ENCODE measurements at places on chromosomes 16 and 17.

DNA sequence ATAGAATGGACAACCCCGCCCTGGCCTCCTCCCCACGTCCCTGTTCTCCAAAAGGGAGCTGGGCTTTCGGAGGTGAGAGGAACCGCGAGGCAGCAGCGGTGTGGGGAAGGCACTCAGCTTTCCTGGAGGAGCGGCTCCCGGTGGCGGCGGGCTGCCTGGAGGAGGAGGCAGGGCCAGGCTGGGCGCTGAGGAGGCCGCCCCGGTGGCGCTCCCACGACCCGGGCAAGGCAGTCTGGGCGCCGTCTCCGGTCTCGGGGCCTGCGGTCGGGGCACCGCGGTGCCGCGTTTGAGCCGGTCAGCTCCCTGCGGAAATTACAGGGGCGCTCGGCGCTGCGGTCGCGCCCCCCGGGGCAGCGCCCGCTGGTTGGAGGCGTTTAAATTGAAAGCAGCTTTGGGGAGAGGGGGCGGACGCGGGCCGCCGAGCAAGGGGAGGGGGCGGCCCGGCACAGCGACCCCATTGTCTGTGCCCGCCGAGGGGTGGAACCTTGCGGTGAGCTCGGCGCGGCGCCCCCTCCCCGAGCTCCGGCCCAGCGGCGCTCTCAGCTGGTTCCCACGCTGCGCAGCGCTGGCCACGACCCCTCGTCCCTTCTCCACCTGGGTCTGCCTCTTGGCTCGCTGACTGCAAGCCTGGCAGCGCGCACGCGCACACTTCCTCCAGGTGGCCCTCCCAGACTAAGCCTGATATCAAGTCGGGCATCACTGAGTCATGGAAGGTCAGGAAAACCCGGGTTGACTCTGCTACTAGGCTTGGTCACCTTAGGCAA is 58.7 kb upstream of the DLX4 start:
- DNase-seq: no peak

DNA sequence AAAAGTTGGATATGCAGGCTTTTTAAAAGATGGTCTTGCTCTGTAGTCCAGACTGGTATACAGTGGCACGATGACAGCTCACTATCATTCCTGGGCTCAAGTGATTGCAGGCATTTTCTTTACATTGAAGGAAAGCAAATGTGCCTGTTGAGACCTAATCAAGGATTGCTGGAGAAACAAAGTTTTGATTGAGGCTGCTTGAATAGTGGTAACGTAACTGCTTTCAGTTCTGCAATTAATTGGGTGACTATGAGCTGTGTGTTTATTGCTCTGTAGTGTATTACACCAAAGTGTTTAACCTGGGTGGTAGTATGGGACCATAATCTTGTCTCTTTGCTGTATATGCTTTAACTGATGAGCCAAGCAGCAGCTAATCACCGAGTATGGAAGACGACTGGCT is 2.3 kb downstream of the UBB start:
- no peak for DNase-seq

GRCh38 chr16:31357324-31358109 is 2.5 kb downstream of the ITGAX start:
- DNase-seq: no peak

DNA sequence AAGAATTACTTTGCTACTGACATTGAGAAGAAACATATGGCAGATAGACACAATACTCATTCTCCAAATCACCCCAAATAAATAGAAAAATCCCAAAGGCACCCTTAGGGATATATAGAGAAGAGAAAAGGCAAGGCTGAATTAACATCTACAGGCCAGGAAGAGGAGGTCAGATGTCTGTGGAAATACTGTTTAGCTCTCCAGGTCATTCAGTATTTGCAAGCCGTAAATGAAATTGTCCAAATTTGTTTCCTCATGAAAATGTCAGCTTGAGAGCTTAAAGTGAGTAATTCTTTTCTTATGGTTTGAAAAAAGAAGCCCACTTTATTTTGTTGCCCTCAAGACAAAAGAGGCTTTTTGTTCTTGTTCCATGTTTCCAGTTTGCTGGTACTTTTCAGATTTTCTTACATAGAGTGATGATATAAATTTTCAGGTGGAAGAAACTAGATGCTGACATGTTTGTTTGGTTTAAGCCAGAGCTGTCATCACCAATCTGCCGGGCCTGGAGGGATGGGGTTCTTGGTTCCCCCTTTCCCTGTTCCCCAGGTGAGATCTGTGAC is 189.0 kb downstream of the MAP2K4 start:
- DNase-seq: no peak

GRCh38 chr17:3834811-3835210 is 11.2 kb downstream of the NCBP3 start:
- no peak for DNase-seq

DNA sequence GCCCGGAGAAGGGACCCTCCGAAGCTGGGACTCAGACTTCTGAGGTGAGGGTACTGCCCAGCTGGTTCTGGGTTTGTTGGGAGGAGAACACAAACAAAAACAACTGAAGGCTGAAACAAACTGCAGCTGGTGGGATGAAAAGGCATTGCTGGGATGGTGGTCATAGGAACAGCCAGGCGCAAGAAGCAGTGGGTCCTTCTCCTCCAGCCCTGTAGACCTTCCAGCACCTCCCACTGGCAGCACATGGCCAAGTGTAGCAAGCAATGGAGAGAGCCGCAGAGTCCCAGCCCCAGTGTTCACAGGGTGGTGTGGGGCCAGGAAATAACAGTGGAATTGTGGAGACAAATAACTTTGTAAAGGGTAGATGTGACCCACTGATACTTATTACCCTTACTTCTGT is 48.7 kb upstream of the FOXJ1 start:
- DNase-seq: no peak

GRCh38 chr16:30766206-30766932 is 4.2 kb downstream of the RNF40 start:
- no peak for DNase-seq

GRCh38 chr17:68718465-68718864 is 117.3 kb upstream of the FAM20A start:
- DNase-seq: no peak

GRCh38 chr17:14308636-14308964 is 7.7 kb downstream of the HS3ST3B1 start:
- DNase-seq: no peak

- DNase-seq: no peak
Observed at GRCh38 chr17:1882836-1883235, 53.0 kb downstream of the RPA1 start.

DNA sequence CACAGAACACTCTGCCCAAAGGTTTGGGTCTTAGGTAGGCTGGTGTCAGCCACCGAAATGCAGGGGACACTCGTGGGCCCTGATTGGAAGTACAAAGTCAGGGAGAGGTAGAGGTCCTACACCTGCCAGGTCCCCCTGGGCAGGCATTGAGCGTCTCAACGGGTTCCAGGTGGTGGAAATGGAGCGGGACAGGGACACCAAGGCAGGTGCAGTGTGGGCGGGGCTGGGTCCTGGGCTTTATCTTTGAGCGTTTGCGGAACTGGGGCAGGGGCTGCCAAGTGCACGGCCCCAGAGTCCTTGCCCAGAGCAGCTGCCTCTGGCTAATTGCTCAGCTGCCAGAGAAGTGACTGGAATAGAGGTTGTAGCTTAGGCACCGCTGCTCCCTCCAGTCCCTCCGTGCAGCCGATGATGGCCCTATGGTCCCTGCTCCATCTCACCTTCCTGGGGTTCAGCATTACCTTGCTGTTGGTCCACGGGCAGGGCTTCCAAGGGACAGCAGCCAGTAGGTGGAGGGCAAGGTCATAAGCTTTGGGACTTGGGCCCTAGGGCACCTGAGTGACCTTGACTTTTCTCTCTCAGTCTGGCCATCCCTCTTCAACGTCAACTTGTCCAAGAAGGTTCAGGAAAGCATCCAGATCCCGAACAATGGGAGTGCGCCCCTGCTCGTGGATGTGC is at the start of gene ZACN:
Gene ZACN, plus strand, starts transcription at position 323 of the 675 bp plus-strand sequence. Its CDS starts 83 bp downstream, at position 406.
- DNase-seq: no peak

GRCh38 chr17:61467416-61468262 is 15.4 kb downstream of the TBX4 start:
- no peak for DNase-seq

DNA sequence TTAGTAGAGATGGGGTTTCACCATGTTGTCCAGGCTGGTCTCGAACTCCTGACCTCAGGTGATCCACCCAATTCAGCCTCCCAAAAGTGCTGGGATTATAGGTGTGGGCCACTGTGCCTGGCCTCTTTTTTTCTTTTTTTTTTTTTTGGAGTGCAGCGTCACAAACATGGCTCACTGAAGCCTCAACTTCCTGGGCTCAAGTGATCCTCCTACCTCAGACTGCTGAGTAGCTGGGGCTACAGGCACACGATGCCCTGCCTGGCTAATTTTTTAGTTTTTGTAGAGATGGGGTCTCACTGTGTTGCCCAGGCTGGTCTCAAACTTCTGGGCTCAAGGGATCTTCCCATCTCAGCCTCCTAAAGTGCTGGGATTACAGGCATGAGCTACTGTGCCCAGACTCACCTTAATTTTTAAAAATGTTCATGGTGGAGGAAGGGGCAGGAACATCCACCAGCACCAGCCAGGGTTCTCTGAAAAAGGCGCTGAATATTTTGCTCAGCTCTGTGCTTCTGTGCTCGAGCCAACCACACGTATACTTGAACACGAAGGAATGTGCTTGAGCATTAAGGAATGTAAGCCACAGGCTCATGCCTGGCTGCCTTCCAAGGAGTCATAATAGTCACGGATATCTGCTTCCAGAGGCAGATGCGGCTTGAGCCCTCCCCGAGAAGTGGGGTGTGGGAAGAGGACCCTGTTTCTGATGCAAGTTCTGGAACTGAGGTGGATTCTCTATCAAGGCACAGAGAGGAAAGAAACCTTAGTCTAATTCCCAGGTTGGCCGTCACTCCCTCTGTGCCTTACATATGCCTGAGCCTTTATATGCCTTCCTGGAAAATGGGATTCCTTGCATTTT is 65.5 kb upstream of the CREBBP start:
- no peak for DNase-seq

DNA sequence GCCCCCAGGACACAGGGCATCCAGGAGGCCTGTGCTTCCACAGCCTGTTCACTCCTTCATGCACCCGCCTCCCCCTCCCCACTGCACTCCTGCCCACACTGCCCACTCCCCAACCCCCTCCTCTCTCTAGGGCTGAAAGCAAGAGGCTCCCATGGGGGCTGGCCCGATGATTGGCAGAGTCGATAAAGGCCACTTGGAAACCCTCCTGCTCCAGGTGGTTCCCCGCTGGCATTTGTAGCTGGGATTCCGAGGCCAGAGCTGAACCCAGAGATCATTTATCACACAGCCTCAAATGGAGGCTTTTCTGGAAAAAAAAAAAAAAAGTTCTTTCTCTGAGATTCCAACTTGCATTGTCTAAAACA is 74.1 kb downstream of the SREBF1 start:
- DNase-seq: no peak

GRCh38 chr16:27624154-27625049 is 74.5 kb downstream of the KATNIP start:
- DNase-seq: no peak

GRCh38 chr17:18917506-18918032 is 34.4 kb upstream of the SLC5A10 start:
- DNase-seq: no peak

GRCh38 chr16:70570967-70571570 is 47.5 kb downstream of the SF3B3 start:
- no peak for DNase-seq

DNA sequence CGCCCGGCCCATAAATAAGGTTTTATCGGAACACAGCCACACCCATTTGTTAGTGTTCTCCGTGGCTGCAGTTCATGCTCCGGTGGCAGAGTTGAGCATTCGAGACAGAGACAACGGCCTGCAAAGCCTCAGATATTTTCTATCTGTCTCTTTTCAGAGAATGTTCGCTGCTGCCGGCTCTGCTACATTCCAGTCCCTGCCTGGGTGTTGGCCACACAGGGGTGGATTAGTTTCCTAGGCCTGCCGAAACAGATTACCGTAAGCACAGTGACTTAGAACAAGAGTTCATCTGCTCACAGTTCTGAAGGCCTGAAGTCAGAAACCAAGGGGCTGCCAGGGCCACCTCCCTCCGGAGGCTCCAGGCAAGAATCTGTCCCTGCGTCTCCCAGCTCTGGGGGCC is 19.1 kb upstream of the GSG1L start:
- no peak for DNase-seq

DNA sequence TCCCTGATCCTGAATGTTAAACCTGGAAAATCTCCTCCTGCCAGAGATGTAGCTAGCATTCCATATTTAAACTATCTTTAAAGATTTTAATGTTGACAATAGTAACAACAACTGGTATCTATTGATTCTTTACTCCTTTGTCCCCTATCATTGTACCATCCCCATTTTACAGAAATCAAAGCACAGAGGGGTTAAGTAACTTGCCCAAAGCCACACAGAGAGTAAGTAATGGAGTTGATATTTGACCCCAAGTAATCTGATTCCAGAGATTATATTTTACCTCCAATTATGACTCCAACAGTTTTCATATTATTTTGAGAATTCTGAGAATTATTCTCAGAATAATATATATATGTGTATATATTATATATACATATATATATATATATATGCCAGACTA is 37.7 kb upstream of the RGS9 start:
- DNase-seq: no peak
